ENCODE measurements at places on chromosomes 2 and 18. TPM values are rescaled to one million over a fixed set of nuclear protein-coding genes. Genes with fewer than 3 reads are reported as not detected.

Gene GREB1
- total RNA-seq = 0.57 TPM

Gene GALNT13
- 0.75 TPM for total RNA-seq

Gene SERPINB12
- total RNA-seq = 0.29 TPM

Gene SCN3A
- total RNA-seq = not detected

Gene LHCGR
- total RNA-seq = not detected

Gene ACVR1C
- total RNA-seq = 0.83 TPM

Gene GPAT2
- not detected for total RNA-seq

Gene REG3A
- not detected for total RNA-seq

Gene FER1L5
- total RNA-seq = not detected

Gene SLC16A14
- total RNA-seq = 0.11 TPM

Gene HNRNPA3
- 67.6 TPM for total RNA-seq

Gene CHRNG
- total RNA-seq = 0.83 TPM

Gene LAMA3
- total RNA-seq = 4.2 TPM

Gene SELENOI
- 20.8 TPM for total RNA-seq

Gene CGREF1
- 0.69 TPM for total RNA-seq

Gene SERPINB4
- total RNA-seq = not detected

Gene GAREM2
- 1.2 TPM for total RNA-seq

Gene CRYGC
- not detected for total RNA-seq

Gene PRKAG3
- not detected for total RNA-seq

Gene RIT2
- not detected for total RNA-seq

Gene PLEK
- total RNA-seq = not detected

Gene TRABD2A
- 14.8 TPM for total RNA-seq

Gene SERPINB2
- total RNA-seq = 0.80 TPM

Gene ALK
- not detected for total RNA-seq

Gene TDRD15
- not detected for total RNA-seq

Gene AOX1
- 43.0 TPM for total RNA-seq

Gene LRP1B
- total RNA-seq = 0.11 TPM

Gene ZNF2
- total RNA-seq = 5.5 TPM

Gene ATP6V1B1
- 2.0 TPM for total RNA-seq

Gene CACNB4
- total RNA-seq = 0.11 TPM

Gene SLC23A3
- total RNA-seq = 0.06 TPM

Gene ALPI
- total RNA-seq = not detected

Gene UPP2
- total RNA-seq = not detected

Gene INO80D
- 3.5 TPM for total RNA-seq

Gene HES6
- total RNA-seq = 13.1 TPM

Gene METTL21A
- total RNA-seq = 16.4 TPM

Gene OR6B2
- total RNA-seq = not detected

Gene ARL5A
- total RNA-seq = 42.7 TPM

Gene DAPL1
- not detected for total RNA-seq

Gene RAB6C
- total RNA-seq = not detected

Gene CDH19
- total RNA-seq = not detected

Gene ZSWIM2
- total RNA-seq = 0.06 TPM

Gene WDSUB1
- 6.4 TPM for total RNA-seq

Gene IL36RN
- total RNA-seq = not detected

Gene ZBTB7C
- total RNA-seq = 0.17 TPM

Measured in LHCN-M2 (cell line).